ENCODE measurements at places on chromosomes 7 and 10. TPM values are rescaled to one million over a fixed set of nuclear protein-coding genes. Genes with fewer than 3 reads are reported as not detected.

GSTO2 gene
- total RNA-seq = 3.0 TPM

BRAF gene
- total RNA-seq = 28.6 TPM

AKR1C3 gene
- 0.33 TPM for total RNA-seq

ZNF425 gene
- 0.57 TPM for total RNA-seq

MSS51 gene
- total RNA-seq = 1.9 TPM

LRRC4 gene
- 0.74 TPM for total RNA-seq

SCIN gene
- 0.36 TPM for total RNA-seq

MALSU1 gene
- total RNA-seq = 101 TPM

- no peaks in the 10 kb centered on the region for H3K36me3 ChIP-seq
- peaks cover 28% of the 10 kb centered on the region for H3K27me3 ChIP-seq
- no peak overlapping the region for H3K4me3 ChIP-seq
- DNase-seq = no peak
These were observed 71.6 kb upstream of the BAIAP2L1 start for GRCh38 chr7:98472521-98472954.

DNA sequence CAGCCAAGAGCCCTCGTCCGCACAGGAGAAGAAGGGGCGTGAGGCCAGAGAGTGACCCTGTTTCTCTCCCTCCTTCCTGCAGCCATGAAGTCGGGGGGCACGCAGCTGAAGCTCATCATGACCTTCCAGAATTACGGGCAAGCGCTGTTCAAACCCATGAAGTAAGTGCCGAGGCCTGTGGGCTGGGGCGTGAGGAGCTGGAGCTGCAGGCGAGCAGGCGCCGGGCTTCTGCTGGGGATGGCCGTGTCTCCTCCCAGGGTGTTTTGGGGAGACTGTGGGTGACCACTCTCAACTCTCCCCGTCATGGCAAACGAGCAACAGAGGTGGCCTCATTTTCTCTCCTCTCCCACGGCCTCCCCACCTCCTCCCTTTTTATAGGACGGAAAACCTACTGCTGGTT is 16.4 kb downstream of the FAM20C start:
- H3K4me3 ChIP-seq = no peak overlapping the region
- DNase-seq = no peak
- H3K36me3 ChIP-seq = no peaks in the 10 kb centered on the region
- no peaks in the 10 kb centered on the region for H3K27me3 ChIP-seq
- no peak overlapping the region for H3K27ac ChIP-seq

GRCh38 chr7:80040752-80041151 is 93.9 kb upstream of the GNAI1 start:
- H3K4me3 ChIP-seq = no peak overlapping the region
- H3K27me3 ChIP-seq = no peaks in the 10 kb centered on the region
- no peak for DNase-seq
- no peaks in the 10 kb centered on the region for H3K4me1 ChIP-seq
- no peak overlapping the region for H3K27ac ChIP-seq

- DNase-seq = no peak
- no peak overlapping the region for H3K27ac ChIP-seq
- H3K27me3 ChIP-seq = no peaks in the 10 kb centered on the region
- H3K36me3 ChIP-seq = no peaks in the 10 kb centered on the region
These were observed 35.2 kb downstream of the EEPD1 start for GRCh38 chr7:36188266-36188665.

GRCh38 chr10:3136763-3137611 is 35.6 kb downstream of the PITRM1 start:
- no peak overlapping the region for H3K27ac ChIP-seq
- peaks cover 56% of the 10 kb centered on the region for H3K36me3 ChIP-seq
- H3K4me3 ChIP-seq = no peak overlapping the region
- H3K4me1 ChIP-seq = no peaks in the 10 kb centered on the region
- DNase-seq = no peak

DNA sequence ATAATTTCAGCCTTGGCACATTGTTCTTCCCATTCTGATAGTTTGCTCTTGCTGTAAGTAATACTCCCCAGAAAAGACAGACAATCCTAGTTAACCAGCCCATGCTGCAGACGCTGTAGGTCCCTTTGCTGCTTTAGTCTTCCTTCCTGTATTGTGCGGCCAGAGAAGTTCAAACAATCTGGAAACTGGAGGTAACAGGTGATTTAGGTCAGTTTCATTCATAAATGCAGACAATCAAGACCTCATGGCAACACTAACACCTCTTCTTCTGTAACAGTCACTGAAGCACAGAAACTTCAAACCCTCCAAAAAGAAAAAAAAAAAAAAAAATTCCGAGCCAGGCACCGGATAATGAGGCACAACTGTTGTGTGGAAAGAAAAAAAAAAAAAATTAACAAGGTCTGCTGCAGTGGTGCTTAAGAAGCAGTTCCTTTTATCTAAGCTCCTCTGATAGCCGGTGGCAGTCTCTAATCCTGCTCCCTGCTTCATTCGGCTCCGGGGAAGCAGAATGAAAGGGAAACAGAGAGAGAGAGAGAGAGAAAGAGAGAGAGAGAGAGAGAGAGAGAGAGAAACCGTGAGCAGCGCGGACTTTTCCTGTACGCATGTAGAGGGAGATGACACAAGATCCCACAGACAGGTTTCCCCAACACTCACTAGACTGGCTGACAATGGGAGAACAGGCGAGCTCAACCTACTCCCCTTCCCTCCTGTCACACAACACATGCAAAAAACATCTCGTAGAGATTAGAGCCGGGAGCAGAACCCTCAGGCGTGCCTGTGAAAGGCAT is at the start of gene SEMA3A:
Gene SEMA3A (minus strand): TSS at position 306 of the 788 bp plus-strand sequence. CDS start 203 bp downstream, at position 103.
- peak; percentile 56 for DNase-seq
- H3K27ac ChIP-seq = peak within 1 kb of the TSS; percentile 79
- peaks cover 33% of the 10 kb centered on the region for H3K4me1 ChIP-seq
- peak within 1 kb of the TSS; percentile 90 for H3K4me3 ChIP-seq
- peaks cover 2% of the 10 kb centered on the region for H3K27me3 ChIP-seq

DNA sequence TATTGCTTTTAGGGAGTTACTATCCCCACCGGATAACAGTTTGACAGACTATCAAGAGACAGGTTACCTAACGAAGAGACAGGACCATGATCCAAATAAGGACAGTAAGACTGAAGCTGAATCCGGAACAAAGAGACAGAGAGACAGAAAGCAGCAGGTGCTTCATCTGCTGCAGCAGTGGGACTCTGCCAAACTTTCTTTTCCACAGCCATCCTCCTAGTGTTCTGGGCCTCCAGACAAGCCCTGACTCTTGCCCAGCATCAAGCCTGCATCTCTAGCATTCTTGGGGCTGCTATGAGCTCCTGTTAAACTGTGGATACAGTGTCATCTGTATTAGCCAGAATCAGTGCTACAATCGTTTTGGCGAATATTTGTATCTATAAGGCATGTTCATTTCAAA is 761.7 kb downstream of the GRID1 start:
- peaks cover 3% of the 10 kb centered on the region for H3K4me1 ChIP-seq
- no peak overlapping the region for H3K4me3 ChIP-seq
- H3K27me3 ChIP-seq = no peaks in the 10 kb centered on the region
- H3K36me3 ChIP-seq = no peaks in the 10 kb centered on the region
- no peak for DNase-seq
- no peak overlapping the region for H3K27ac ChIP-seq

DNA sequence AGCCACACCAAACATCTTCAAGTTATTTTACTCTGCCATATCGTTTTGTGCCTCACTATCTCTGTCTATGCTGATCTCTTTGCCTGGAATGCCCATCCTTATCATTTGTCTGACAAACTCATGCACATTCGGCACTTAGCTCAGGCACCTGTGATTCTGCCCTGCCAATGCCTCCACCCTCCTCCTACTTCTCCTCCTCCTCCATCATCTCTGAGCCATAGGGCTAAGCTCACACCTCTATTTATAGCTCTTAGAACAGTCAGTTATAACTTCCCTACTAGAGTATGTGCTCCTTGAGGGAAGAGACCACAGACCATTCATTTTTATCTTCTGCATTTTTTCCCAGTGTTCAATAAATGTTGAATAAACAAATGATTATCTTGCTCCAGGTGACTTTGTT is 51.2 kb upstream of the CDK13 start:
- no peaks in the 10 kb centered on the region for H3K36me3 ChIP-seq
- H3K27ac ChIP-seq = no peak overlapping the region
- no peak for DNase-seq
- H3K27me3 ChIP-seq = no peaks in the 10 kb centered on the region
- no peak overlapping the region for H3K4me3 ChIP-seq

DNA sequence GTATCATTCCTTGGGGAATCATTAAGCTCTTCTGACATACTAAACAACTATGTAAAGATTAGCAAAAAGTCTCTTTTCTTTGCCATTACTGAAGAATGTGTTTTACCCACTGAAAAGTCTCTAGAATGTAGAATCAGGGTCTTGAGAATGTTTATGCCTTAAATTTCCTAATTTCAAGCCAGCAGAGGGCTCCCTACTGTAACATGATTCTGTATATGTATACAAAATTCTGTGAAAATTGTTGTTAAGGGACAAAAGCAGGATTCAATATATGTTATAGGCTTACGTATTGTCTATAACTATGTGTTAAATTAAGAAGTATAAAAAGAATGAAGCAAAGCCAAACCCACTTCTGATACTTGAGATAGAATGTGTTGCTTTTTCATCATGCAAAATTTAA is 296.9 kb upstream of the DGKB start:
- DNase-seq = no peak
- H3K4me3 ChIP-seq = no peak overlapping the region
- no peaks in the 10 kb centered on the region for H3K27me3 ChIP-seq
- H3K4me1 ChIP-seq = no peaks in the 10 kb centered on the region
- no peaks in the 10 kb centered on the region for H3K36me3 ChIP-seq

- peaks cover 7% of the 10 kb centered on the region for H3K27me3 ChIP-seq
- DNase-seq = no peak
- no peak overlapping the region for H3K27ac ChIP-seq
- H3K36me3 ChIP-seq = no peaks in the 10 kb centered on the region
- no peak overlapping the region for H3K4me3 ChIP-seq
These were observed 19.7 kb upstream of the PON2 start for GRCh38 chr7:95454438-95455045.

Data from activated naive CD4-positive, alpha-beta T cell treated with anti-CD3 and anti-CD28 coated beads for 36 hours (primary cell).